Endothelial cell of umbilical vein (primary cell): ENCODE measurements at places on chromosomes 1 and 21. TPM values are rescaled to one million over a fixed set of nuclear protein-coding genes. Genes with fewer than 3 reads are reported as not detected.
A peak's percentile ranks its signal among the peaks of the same experiment; 100 is the strongest.

- DNase-seq: no peak
Measured at GRCh38 chr21:32425628-32426027, 13.1 kb downstream of the EVA1C start.

SLAMF9 gene
- not detected in 2 replicates for total RNA-seq

- no peak for DNase-seq
Measured at GRCh38 chr1:19533626-19534025, 48.3 kb upstream of the CAPZB start.

COL11A1 gene
- total RNA-seq: not detected in 2 replicates

- DNase-seq: no peak
Measured at GRCh38 chr21:38013741-38014140, 97.5 kb upstream of the KCNJ6 start.

DNA sequence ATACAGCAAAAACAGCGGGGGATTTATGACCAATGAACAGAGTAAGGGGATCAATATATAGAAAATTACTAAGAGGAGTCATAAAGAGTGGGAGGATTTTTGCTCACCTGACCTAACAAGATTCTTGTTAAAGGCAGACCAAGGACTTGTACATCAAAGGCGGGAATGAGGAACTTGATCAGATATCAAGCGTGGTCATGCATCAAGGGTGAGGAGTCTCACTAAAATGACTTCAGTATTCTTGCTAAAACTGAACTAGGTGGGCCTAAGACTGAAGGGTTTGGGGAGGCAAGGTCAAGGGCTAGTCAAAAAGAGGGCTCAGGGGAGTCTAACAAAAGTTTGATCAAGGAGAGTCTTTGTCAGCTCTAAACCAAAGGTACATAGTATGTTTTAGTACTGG is 2.1 kb downstream of the MOV10 start:
- no peak for DNase-seq

- peak; percentile 51 for DNase-seq
Measured at GRCh38 chr1:203172184-203173010, 3.2 kb downstream of the MYBPH start.

- peak; percentile 70 for DNase-seq
Measured at GRCh38 chr21:39388038-39388810, 39.3 kb upstream of the HMGN1 start.

EVI5 gene
- 26.2 and 34.4 TPM in 2 replicates for total RNA-seq

GRCh38 chr1:108645564-108646184 is 15.2 kb downstream of the HENMT1 start:
- no peak for DNase-seq

HSF2BP gene
- 0.55 and 0.67 TPM in 2 replicates for total RNA-seq

DNA sequence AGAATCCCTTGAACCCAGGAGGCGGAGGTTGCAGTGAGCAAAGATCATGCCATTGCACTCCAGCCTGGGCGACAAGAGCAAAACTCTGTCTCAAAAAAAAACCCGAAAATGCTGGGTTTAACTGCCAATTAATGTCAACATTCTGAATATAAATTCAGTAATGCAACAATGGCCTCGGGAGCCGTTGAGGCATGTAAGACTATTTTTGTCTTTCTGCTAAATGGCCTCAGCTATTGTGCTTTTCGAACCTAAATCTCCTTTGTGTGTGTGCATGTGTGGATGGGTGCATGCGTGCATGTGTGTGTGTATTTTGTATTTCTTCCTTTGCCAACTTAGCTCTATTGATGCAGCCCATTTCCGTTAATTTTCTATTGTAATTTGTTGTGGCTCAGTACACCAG is 31.6 kb downstream of the CLIC4 start:
- no peak for DNase-seq

- DNase-seq: no peak
Measured at GRCh38 chr1:55064071-55064581, 24.8 kb downstream of the PCSK9 start.

DNA sequence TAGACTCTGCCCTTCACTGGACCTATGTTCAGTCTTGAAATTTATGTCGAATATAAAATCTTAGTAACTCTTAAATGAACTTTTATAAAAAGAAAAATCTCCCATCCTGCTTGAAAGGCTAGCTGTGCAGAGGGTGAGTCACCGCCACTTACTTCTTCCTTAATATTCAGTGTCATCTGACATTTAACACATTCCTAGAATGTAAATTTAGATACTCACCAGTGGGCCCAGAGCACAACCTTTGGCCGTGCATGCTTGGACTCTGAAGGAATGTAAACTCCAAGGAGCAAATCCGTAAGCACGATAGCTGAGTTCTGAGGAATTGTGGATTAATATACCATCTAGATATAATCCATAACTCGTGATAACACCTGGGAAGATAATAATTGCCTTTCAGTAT is 403.3 kb downstream of the KCTD3 start:
- no peak for DNase-seq

CLCNKB gene
- not detected in 2 replicates for total RNA-seq

GRCh38 chr1:110914676-110915075 is 41.7 kb downstream of the CD53 start:
- DNase-seq: no peak

DNA sequence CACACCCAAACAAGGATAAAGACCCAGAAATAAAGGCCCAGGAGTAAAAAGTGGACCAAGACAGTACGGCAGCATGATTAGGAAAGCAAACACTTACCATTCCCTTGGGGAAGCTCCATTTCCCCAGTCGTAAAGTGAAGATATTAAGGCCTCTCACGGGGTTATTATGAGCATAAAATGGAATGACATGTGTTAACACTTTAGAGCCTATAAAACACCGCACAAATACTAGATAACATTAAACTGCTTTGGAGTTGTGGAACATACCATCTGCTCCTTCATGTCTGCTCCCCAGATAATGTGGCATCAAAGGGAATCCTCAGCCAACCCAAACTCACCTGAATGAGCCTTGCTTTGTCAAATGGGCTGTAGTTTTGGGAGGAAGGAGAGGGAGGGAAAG is 8.9 kb upstream of the ITLN2 start:
- DNase-seq: no peak

- DNase-seq: peak; percentile 69
Measured at GRCh38 chr1:205273551-205273982, 45.8 kb downstream of the TMCC2 start.

SLC9C2 gene
- 0.15 TPM in 1 of 2 replicates, not detected in the other for total RNA-seq

LY9 gene
- total RNA-seq: not detected in 2 replicates

DNA sequence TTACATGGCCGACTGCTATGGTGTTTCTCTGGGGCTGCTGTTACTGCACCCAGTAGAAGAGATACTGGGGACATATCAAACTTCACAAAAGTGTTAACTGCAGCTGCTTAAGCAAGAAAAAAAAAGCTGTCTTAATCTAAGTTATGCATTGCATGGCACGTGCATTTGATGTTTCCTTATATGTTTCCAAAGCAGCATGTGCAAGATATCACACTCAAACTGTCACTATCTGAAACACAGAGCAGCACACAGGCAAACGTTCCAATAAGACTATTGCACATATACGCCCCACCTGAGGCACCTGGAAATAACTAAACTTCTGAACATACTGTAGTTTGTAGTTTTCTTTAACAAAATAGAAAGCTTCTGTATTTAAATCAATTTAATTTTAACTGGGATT is 671.4 kb upstream of the ADGRL2 start:
- DNase-seq: no peak

GRCh38 chr1:27744556-27744955 is 18.8 kb downstream of the FAM76A start:
- no peak for DNase-seq
